ENCODE measurements at places on chromosomes 1 and 21. TPM values are rescaled to one million over a fixed set of nuclear protein-coding genes. Genes with fewer than 3 reads are reported as not detected.

DNA sequence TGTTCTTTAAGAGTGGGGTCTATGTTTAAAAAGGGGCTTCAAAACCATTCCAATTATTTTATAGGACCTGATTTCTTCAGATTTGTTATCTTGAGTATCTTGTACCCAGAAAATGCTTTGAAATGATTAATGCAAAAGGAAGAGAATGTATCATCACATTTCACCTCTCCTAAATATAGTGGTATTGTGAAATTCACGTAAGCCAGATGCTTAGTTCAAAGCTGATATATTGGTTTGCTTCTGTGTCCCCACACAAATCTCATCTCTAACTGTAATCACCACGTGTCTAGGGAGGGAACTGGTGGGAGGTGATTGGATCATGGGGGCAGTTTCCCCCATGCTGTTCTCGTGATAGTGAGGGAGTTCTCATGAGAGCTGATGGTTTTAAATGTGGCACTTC is 8.5 kb downstream of the SOAT1 start:
- H3K27ac ChIP-seq, result no peak overlapping the region
- H3K4me3 ChIP-seq, result no peak overlapping the region
- no peaks in the 10 kb centered on the region for H3K4me1 ChIP-seq

AMY1C gene
- not detected for total RNA-seq

FCRL5 gene
- total RNA-seq, result 0.90 TPM

DNA sequence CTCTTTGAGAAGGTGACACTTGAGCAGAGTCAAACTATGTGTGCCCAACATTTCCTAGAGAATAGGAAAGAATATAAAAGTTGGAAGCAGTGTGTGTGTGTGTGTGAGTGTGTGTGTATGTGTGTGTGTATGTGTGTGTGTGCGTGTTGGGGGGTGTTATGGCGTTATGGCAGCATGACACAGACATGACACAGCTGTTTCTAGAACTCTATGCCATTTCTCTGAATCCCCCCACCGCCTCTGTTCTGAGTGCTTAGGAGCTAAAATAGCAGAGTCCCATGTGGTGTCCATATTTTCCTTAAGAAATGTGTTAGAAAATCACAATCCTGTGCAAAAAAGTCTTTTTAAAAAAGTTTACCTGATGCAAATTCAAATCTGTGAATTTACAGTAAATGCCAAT is 556.1 kb downstream of the RWDD3 start:
- no peaks in the 10 kb centered on the region for H3K27me3 ChIP-seq
- no peak overlapping the region for H3K4me3 ChIP-seq
- no peak overlapping the region for H3K27ac ChIP-seq
- no peaks in the 10 kb centered on the region for H3K36me3 ChIP-seq

OLFML3 gene
- total RNA-seq, result 17.4 TPM

DNA sequence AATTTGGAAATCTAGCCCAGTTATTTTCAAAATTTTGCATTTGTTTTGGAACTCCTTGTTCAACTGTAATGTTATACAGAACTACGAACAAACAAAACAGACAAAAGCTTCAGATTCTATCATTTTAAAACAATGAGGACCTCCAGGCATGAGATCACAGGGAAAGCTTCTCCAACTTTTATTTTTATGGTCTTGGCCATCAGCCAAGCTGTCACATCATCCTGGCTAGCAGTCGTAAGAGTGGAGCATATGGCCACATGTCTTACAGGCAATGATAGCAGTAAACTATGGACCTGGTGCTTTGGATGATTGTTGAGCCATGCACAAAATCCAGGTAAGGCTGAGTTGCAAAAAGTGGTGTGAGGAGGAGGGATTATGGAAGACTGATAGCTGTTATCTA is 299.6 kb downstream of the LMX1A start:
- H3K27ac ChIP-seq, result no peak overlapping the region
- no peaks in the 10 kb centered on the region for H3K4me1 ChIP-seq
- DNase-seq, result no peak
- H3K27me3 ChIP-seq, result no peaks in the 10 kb centered on the region
- no peak overlapping the region for H3K4me3 ChIP-seq
- H3K36me3 ChIP-seq, result no peaks in the 10 kb centered on the region

DNA sequence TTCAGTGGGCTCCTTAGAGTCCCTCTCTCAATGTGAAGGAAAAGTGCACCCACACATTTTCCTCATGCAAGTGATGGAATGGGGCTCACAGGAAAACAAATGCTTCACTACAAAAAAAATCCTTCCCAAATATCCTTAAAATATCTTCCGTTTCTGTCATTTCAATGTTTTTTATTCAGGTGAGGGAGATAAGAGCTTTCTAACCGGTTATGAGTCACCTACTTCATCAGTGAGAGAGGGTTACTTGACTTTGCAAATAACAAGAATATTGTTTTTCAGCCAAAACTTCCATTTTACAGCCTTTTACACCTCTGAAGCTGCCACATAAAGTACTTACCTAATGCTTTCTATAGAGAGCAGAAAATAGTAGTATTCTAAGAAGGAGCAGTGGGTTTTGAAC is 98.3 kb upstream of the CD55 start:
- H3K27ac ChIP-seq, result no peak overlapping the region
- H3K4me3 ChIP-seq, result no peak overlapping the region
- H3K4me1 ChIP-seq, result no peaks in the 10 kb centered on the region
- H3K36me3 ChIP-seq, result no peaks in the 10 kb centered on the region
- no peak for DNase-seq

DNA sequence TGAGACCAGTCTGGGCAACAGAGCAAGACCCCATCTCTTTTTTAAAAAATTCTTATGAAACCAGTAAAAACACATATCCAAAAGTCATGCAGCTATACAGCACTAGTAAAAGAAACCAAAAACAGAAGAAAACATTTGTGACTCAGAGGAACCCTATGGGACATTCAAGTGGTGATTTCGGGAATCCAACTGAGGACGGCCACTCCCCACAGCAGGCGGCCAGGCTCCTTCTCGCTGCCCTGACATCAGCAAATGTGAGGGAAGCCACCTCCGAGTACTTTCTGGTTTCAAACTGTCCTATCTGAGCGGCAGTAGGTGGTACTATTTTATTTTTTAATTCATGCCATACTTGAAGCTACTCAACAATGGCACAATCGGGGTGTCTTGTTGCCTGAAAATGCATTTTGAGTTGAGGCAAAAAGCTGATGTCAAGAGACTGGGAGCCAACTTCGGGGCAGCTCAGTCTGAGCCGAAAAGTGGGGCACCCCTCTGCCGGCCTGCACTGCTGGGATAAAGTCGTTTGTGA is 3.3 kb downstream of the SUMO3 start:
- no peak overlapping the region for H3K4me3 ChIP-seq
- DNase-seq, result no peak
- H3K36me3 ChIP-seq, result no peaks in the 10 kb centered on the region
- H3K4me1 ChIP-seq, result no peaks in the 10 kb centered on the region

TAF13 gene
- 49.4 TPM for total RNA-seq

Measured in colonic mucosa (tissue), 4 donors.